ENCODE measurements at places on chromosomes 13 and 19.

- no peak for DNase-seq
Measured at GRCh38 chr13:80160110-80160509, 180.8 kb downstream of the SPRY2 start.

GRCh38 chr19:44823373-44823698, 14.4 kb downstream of the BCAM start:
- no peak for DNase-seq

DNA sequence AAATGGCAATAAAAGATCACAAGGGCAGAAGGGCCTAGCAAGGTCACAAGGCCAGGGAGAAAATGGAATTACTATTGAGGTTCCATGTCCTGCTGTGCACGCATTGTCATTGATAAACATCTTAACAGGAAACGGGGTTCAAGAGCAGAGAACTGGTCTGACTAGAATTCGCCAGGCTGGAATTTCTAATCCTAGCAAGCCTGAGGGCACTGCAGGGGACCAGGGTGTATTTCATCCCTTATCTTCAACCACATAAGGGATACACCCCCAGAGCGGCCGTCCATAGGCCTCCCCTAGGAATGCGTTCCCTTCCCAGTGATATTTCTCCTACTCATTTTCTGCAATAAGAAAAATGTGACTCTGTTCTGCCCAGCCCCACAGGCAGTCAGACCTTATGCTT, 19.5 kb downstream of the ERICH4 start:
- DNase-seq: no peak

- no peak for DNase-seq
Measured at GRCh38 chr19:18646535-18647370, 9.9 kb downstream of the KLHL26 start.

- DNase-seq: no peak
Measured at GRCh38 chr13:23547000-23547590, 23.1 kb upstream of the TNFRSF19 start.

DNA sequence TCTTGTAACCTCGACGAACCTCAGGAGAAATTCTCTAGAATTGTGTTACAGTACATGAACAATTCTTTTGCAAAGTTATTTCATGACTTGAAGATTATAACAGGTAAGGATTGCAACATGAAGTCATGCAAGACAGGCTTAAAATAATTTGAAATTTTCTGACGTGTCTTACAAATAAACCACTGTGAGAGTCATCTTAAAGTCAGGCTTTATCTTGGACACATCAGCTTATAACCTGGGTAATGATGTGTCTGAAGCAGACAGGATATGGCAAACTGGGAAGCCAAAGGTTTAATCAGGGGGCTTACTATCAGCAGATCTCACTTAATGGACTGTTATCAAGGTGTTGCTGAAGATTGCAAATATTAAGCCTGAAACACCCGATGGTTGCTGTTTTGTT, 407.8 kb downstream of the KLF5 start:
- no peak for DNase-seq

- DNase-seq: no peak
Measured at GRCh38 chr13:77353995-77354394, 27.1 kb upstream of the MYCBP2 start.

GRCh38 chr19:35329323-35329722, 336 bp downstream of the CD22 start:
- DNase-seq: no peak

DNA sequence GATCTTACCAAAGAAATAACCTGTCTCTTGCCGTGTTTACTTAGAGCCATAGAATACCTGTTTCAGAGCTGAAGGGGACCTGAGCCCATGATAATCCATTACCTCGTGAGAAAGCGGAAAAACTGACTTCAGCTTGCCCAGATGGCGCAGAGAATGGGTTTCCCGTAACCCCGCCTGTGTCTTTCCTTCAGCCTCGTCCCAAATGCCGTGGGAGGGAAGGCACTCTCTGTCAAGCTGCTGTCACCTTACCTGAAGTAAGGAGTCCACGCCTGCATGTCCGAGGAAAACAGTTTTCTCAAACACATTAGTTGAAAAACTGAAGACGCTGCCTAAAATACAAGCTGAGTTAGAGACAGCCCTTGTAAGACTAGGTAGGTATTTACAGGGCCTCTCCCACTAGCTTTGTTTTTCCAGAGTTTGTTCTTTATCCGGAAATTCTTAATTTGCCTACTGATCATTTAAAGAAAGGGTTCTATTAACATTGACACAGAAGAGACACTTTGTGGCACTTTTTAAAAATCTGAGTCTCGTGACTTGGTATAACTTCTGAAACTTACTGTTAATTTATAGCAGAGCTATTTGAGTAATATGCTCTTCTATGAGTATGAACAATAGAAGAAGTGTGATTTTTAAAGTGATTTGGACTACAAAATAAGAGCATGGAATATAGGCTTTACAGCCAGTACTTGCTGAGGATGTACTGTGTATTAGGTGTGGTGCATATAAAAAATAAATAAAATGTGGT, 1.3 kb upstream of the INTS6 start:
- no peak for DNase-seq

GRCh38 chr13:62625214-62625881, 1209.7 kb upstream of the PCDH20 start:
- DNase-seq: no peak

- DNase-seq: no peak
Measured at GRCh38 chr13:70544706-70545105, 436.5 kb upstream of the KLHL1 start.

- DNase-seq: no peak
Measured at GRCh38 chr13:41785402-41786172, 175.3 kb downstream of the VWA8 start.

- DNase-seq: no peak
Measured at GRCh38 chr13:45713721-45714120, 11.6 kb downstream of the CBY2 start.

DNA sequence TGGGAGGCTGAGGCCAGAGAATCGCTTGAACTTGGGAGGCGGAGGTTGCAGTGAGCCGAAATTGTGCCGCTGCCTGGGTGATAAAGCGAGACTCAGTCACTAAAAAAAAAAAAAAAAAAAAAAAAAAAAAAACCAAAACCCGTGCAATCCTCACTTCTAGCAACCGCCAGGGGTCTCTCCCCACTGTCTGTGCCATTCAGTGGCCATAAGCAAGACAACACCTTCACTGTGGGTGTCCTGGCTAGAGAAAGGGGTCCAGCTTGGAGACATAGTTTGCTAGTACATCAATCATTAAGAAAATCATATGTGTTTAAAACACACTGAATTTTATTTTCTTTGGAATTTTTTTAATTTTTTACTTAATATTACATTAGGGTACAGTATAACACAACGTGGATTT, 68.2 kb downstream of the RASL11A start:
- no peak for DNase-seq

DNA sequence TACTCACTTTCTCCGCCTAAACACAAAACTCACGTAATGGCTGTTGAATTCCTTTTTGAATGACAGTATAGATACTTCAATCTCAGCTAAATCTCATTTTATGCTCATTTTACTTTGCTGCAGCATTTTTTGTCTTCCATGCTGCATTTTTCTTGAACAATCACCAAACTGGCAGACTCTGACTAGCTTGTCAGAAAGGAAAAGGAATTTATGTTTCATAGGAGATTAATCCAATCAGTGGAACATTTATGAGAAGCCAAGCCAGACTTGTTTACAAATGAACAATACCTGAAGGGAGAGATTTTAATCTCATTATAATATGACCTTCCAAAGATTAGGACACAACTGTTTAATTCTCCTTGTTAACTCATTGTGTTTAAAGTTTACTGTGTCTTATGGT, 1044.3 kb downstream of the DIAPH3 start:
- no peak for DNase-seq

DNA sequence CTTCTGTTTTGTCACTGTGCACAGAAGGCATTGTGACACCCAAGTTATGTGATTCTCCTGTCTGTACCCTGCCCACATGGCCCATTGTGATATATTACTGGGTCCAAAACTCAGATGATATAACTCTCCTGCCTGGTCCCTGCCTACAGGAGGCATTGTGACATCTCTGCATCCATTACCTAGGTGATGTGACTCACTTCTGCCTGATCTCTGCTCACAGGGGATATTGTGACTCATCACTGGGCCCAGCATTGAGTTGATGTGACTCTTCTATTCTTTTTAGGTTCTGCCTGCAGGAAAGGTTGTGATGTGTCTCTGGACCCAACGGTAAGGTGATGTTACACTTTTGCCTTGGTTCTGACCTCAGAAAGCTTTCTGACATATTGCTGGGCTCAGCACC, 67.9 kb upstream of the ZNF724 start:
- DNase-seq: no peak

DNA sequence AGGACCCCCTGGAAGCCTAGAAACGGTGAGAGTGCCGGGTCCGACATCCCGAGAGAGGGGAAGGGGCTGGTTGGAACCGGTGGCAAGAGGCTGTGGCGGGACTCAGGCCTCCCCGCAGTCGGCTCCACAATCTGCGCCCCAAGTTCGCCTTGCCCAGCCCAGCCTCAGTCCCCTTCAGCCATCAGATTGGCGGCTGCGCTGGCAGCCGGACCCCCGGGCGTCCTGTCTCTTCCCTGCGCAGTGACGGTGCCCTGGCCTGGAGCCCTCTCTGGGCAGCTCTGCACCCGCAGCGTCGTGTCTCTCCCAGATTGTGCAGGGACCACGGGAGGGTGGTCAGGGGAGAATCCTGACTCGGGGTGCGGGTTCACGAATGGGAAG, 315 bp downstream of the ZNF492 start:
- DNase-seq: no peak

Measured in stimulated activated CD8-positive, alpha-beta memory T cell treated with anti-CD3 and anti-CD28 coated beads, Interleukin-4, amount 100 ng/mL, for 1 hour (primary cell).